Spleen (tissue), 13 donors: ENCODE measurements at places on chromosomes 11 and 22.

DNA sequence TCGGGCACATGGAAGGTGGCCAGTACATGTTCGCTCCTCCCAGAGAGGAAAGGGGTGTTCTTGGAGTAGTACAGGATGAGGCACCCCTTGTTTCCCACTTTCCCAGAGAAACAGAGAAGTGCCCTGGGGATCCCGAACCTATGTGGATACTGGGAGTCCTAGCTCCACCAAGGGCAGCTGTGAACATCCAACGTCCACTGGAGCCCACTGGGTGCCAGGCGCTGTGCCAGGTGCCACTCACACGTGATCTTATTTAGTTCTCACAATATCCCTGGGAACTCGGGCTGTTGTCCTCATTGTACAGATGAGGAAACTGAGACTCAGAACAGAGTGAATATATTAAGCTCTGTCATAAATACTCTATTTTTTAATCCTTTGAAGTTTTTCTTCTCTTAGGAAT lies 12.0 kb downstream of the SLCO2B1 start:
- DNase-seq = no peak

DNA sequence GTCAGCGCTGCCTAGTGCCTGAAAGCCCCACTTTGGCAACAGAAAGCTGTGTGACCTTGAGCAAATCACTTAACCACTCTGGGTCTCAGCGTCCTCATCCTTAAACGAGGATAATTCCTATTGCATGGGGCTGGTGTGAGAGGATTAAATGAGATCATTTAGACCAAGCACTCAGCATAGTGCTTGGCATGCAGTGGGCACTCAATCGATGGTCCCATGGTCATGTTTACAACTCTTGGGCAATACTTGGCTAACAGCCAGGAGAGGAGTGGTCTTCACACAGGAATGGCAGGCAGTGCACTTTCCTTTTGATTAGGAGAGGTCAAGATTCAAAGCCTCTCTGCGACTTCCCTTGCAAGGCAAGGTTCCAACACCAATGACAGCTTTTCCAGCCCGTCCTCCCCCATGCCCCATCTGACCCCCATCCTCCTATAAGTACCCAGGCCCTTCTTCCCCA lies 14.1 kb downstream of the TNKS1BP1 start:
- DNase-seq = no peak

GRCh38 chr22:17441326-17441725 lies 72.1 kb downstream of the CECR2 start:
- DNase-seq = no peak

DNA sequence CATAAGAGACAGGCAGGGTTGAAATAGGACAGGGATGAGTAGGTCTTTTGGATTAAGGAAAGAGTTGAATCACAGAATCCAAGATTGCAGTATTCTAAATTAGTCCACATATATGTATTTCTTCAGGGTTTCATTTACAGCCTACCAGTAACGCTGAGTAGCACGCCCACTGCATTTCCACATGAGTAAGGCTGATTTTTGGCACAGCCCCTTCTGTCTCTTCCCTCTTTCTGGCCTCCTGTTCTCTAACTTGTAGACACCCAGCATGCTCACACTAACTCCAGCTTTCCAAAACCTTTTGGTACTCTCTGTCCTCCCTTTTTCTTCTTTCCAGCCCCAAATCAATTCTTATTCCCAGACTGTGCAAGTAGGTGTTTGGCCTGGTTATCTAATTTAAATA lies 3.7 kb upstream of the SIK2 start:
- DNase-seq = no peak

- DNase-seq = no peak
These were observed 725.3 kb upstream of the CCDC179 start for GRCh38 chr11:23585416-23586104.

DNA sequence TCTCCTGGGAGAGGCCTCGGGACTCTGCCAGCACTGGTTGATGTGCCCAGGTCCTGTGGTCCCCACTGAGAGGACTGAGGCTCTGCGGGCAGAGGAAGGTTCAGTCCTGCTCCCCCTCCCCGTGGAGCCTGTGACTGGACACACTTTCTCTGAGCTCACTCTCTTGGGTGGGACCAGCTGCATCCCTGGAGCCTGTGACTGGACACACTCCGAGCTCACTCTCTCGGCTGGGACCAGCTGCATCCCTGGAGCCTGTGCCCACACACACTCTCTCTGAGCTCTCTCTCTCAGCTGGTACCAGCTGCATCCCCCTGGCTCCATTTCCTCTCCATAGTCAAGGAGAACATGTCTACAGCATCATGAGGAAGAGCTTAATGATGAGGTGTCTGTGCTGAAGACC lies 39.5 kb downstream of the TOLLIP start:
- peak; percentile 56 for DNase-seq

DNA sequence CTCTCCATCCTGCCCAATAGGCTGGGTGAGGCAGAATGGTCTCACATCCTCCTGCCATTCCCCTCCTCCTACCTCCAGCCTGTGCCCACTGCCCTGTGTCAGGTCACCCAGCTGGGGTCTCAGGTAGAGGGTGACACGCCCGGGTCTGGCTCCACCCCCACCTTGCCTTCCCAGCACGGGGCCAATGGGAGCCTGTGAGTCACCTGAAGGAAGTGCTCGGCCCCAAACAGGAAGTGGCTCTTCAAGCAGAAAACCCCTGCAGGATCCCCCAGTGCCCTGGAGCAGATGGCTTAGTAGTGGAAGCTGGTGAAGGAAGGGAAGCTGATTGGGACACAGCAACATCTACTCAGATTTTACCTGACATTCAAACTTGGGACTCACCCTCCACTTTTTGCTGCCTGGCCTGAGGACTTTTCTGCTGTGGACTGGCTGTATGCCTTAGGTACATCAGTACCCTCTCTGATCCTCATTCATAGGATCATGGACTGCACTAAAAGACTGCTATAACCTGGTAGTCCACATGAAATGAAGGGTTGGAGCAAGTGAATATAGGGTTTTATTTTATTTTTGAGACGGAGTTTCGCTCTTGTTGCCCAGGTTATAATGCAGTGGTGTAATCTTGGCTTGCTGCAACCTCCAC lies 33.4 kb downstream of the GDPD5 start:
- peak; percentile 85 for DNase-seq

- DNase-seq = no peak
These were observed 40.7 kb downstream of the PACSIN2 start for GRCh38 chr22:42974223-42974622.

GRCh38 chr11:90803366-90803765 lies 580.5 kb upstream of the CHORDC1 start:
- DNase-seq = no peak

- no peak for DNase-seq
These were observed 79.4 kb downstream of the ETS1 start for GRCh38 chr11:128507936-128508335.

DNA sequence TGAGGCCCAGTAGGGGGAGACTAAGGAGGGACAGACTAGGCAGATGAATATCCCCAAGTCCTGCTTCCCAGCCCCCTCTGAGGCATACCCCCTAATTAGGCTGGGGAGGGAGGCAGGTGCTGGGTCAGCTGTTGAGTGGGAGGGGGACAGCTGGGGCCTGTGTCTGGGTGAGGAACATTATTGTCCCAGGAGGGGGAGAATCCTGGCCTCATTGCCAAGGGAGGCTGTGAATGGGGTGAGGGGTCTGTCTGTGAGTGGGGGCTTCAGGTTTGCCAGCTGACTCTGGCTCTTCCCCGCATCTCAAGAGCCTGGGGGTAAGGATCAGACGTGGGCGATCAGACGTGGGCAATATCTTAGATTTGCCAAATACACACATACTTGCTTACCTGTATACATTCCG lies 2.1 kb downstream of the INPPL1 start:
- DNase-seq = peak; percentile 64

DNA sequence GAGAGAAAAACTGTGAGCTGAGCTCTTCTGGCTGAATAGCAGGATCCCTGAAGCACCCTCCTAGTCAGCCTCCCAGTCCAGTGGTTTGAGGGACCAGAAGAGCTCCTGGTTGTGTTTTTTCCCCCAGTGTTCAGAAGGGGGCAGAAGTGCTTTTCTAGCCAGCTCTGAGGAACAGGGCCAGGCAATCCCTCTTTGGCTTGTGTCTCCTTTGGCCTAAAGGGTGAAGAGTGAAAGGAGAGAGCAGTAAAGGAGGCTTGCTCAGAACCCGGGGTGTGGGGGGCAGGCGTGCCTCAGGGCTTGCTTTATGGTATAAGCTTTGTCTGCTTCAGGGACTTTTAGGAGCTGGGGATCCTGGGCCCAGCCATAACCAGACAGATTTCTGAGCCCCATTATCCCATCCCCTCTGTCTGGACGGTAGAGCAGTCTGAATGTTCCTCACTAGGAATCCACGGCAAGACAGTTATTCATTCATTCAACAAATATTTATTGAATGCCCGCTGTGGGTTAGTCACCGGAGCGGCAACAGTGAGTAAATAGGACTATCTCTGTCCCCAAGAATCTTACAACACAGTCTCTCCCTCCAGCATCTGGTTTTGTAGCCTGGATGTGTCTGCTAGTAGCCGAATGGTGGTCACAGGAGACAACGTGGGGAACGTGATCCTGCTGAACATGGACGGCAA lies 14.5 kb downstream of the ACP2 start:
- no peak for DNase-seq

DNA sequence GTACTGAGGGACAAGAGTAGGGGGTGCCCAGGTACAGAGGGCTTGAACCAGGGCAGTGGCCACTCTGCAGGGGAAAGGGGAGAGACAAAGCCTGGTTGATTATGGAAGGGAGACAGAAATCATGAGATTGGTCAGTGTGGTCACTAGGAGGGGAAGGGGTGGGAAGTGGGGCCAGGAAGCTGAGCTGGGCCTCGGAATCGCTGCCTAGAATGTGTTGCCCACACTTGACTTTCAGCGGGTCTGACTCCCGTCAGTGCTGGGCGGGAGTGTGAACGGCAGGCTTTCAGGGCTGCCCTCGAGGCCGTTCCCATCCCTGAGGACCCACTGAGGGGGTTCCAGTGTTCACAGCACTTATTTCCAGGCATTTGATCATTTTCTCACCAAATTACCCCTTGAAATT lies 5.9 kb downstream of the DAGLA start:
- DNase-seq = no peak

DNA sequence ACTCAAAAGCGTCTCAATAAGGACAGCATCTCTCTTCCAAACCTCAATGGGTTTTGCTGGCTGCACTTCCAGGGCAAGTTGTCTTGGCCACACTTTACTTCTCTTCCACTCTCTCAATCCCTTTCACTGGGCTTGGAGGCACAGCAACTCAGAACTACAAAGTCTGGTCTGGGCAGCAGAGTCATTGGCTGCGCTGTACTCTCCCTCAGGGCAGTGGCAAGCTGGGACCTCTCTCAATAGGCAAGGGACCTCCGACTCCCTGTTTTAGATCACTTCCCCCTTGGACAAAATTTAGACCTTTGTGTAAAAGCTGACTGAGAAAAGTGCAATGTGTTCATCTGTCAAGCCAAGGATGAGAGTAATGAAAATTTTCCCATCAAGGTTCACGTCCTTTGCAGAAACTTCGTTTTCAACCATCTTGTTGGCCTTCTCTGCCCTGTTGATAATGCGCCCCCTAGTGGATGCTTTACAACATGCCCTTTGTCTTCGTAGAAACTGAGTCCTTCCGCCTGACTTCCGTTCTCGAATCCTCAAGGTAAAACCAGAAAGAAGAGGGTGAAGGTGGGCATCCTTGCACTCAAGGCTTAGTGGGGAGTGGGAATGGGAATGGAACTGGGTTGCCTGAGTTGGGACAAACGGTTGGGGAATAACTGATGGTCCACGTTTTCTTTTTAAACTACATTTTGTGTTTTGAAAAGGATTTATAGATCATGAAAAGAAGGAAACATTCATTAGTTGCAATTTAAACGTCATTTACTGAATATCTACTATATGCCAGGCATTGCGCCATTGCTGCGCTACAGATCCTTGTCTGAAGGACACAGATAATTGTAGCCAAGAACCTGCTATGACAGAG lies 99.1 kb downstream of the CD44 start:
- DNase-seq = no peak

DNA sequence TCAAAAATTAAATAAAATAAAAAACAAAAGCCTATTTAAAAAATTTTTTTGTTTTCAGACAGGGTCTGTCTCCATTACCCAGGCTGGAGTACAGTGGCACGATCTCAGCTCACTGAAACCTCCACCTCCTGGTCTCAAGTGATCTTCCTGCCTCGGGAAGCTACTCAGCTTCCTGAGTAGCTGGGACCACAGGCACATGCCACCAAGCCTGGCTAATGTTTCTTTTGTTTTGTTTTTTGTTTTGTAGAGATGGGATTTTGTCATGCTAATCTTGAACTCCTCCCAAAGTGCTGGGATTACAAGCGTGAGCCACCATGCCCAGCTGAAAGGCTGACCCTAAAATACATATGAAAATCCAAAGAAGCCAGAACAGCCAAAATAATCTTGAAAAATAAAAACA lies 20.4 kb upstream of the L3MBTL2 start:
- DNase-seq = no peak

- DNase-seq = no peak
These were observed 23.2 kb downstream of the SYT13 start for GRCh38 chr11:45262900-45263299.

DNA sequence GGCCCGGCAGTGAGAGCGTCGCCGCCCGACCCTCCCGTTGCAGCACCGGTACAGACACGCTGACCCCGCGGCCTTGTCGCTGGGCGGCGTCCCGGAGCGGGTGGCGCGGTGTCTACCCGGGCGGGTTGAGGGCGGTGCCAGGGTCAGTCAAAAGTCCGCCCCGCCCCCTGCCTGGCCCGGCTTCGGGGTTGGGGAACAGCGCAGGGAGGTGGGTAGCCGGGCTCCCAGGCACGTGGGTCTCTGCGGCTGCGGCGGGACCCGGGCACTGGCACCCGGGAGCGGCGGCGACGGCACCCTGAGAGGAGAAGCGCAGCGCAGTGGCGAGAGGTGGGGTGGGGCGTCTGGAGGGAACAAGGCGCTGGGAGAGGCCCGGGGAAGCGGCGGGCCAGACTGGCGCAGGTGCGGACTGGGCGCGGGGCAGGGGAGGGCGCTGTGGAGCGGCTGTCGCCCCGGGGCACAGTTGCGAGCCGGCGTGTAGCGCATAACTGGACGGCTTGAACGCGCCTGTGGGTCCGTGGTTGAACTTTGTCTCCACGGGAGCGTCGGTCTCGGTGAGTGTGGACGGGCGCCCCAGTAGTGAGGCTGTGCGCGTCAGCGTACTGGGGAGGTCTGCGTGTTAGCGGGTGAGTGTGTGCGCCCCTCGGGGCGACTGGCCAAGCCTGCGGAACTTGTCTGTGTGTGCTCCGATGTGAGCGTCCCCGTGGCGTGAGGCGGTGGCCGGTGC lies at the start of gene P2RY2:
Gene P2RY2, plus strand, starts transcription at position 176 of the 724 bp plus-strand sequence. CDS start 15,879 bp downstream, outside the sequence.
- peak; percentile 95 for DNase-seq

DNA sequence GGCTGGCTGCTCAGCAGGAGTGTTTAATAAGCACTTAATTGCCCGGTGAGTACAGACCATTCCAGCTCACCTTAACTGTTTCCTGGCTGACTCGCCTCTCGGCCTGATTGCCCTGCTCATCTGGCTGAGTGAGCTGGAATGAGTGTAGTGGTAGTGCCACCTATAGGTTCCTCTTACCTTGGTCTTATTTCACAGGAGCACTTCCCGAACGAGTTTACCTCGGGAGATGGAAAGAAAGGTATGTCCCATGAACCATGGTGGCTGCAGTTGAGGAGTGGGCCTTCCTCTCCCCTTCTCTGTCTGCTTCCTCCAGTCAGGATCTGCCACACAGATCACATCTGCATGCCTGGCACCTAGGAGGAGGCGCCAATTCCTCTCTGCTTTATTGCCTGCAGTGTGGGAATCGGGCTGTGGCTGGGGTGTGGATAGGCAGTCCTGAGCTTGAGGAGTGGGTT lies 26.7 kb downstream of the UPB1 start:
- no peak for DNase-seq

- peak; percentile 39 for DNase-seq
These were observed 35.3 kb downstream of the BCR start for GRCh38 chr22:23215294-23216241.

- no peak for DNase-seq
These were observed 18.8 kb downstream of the TRIM34 start for GRCh38 chr11:5643585-5643984.

- peak; percentile 56 for DNase-seq
These were observed 633.7 kb downstream of the TBC1D22A start for GRCh38 chr22:47396105-47396504.
